ENCODE measurements at places on chromosomes 3 and 15.

GRCh38 chr3:25689226-25689625 lies 24.5 kb upstream of the TOP2B start:
- no peak for DNase-seq

DNA sequence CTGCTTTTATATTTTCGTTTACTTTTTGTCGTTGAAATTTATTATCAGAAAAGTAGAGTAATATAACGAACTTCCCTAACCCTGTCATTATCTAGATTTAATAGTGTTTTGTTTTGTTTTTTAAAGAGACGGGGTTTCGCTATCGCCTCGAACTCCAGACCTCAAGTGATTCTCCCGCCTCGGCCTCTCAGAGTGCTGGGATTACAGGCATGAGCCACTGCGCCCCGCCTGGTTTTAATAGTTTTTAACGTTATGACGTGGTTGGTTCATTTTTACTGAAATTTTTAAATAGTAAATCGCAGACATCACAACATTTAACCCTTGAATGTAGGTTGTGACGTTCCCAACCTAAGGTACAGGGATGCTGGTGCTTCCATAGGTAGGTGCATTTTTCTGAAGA lies 1.0 kb downstream of the NGRN start:
- DNase-seq, result no peak

GRCh38 chr15:95816591-95816990 lies 513.9 kb upstream of the NR2F2 start:
- no peak for DNase-seq

DNA sequence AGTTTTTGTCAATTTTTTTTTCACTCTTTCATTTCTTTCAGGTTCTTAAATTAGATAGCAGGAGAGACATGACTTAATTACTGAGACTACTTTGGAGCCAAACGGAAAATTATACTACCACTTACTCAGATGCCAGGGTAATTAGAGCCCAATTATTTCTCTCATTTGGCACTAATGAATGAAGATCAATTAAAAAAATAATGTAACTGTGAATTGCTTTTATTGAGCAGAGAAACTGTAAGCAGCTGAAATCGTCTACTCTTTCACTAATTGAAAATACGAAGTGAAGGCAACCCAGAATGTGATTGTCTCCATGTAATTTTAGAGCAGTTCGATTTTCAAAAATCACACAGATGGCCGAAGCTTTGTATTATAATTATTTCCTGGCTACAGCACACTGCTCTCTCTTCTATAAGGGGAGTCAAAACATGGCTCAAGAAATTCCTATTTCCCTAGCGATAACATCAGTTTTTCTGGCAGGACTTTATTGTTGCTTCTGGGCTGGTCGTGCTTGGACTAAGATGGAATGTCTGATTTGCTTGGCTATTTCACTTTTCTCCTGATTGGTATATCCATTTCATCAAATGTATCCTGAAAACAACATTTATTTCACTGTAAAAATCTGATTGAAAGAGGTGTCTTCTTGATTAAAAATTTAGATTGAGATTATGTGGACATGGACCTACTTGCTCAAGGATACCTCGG lies 55.8 kb upstream of the PDZRN3 start:
- DNase-seq, result no peak

DNA sequence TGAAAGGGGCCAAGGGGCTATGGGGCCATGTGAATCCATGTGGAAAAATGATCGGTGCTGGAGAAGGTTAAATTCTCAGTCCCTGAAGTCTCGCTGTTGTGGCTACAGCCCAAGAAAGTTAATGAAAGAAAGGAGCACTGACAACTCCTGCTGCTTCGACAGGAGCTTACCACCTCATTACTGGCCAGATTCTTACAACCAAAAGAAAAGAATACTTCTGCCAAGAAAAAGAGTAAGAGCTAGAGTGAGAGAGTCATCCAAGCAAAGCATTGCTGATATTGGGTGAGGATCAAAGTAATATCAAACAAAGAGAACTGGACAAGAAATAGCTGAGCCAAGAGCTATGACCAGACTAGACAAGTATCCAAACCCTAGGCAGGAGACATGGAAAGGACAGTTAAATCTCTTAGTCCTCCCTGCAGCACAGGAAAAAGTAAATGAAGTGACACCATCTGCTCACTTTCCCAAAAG lies 348.4 kb upstream of the PLSCR5 start:
- no peak for DNase-seq

GRCh38 chr15:59333401-59334075 lies 39.1 kb downstream of the MYO1E start:
- DNase-seq, result no peak

DNA sequence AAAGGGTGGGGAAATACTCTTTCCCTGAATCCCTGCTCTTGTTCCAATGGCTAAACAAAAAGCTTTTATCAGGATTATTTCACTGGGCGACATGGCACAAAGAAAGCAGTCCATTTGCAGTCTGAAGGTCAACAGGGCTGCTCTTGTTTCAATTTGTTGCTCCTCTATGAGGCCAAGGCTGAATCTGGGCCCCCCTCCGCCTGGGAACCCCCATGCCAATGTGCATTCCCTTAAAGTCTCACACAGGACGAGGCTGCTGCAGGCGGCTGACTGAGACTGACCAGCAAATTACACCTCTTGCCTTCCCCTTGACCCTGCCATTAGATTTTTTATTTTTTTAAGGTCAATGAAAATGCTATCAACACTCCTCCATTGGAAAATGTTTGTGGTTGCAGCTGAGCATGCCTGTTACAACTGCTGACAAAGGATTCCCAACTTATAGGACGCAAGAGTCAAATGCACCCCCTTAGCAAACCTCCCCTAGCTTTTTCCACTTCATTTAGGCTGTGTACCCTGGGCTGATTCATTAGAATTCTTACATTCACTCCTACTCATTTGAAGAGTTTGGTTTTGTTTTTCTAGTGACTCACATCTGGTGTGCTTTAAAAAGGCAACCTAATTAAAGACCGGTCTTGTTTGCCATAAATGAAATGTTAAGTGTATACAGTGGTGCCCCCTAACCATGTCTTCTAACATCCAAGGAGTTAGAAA lies 60.8 kb upstream of the ARHGEF3 start:
- no peak for DNase-seq

Measured in stimulated activated CD4-positive, alpha-beta T cell treated with anti-CD3 and anti-CD28 coated beads, Interleukin-12 subunit alpha, Interleukin-12 subunit beta, amount 100 ng/mL, for 24 hours (primary cell).